Activated CD4-positive, CD25-positive, alpha-beta regulatory T cell (primary cell): ENCODE measurements at places on chromosomes 6 and 20.

DNA sequence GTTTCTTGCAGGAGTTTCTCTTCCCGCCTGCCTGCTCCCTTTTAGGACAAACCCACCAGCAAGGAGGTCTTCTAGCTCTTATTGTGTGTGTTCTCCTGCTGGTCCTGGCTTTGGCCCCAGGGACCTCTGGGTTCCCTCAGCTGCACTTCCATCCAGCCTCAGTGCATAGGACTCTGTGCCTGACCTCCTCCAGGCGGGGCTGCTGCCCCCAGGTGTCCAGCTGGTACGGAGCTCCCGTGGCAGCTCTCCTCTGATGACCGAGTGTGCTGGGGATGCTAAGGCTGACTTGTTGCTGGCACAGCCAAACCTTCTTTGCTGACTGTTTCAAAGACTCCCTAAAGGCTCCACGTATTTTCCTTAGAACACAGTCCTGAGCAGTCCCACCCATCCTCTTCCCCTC lies 167.6 kb upstream of the PROKR2 start:
- no peak for DNase-seq

DNA sequence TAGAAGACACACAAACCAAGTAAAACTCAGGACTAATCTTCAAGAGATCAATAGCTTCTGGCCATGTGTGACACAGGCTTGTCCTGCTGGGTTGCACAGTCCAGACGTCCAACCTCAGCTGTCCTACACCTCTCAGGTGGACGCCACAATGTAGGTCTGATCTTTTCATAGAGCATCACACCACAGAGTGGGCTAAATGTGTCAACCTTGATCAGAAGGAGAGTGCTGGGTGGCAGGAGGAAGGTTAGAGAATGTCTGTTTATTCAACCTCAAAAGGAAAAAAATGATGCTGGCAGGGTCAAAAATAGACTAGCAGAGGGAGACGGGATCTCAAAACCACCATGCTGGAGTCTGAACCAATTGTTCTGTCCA lies 41.7 kb downstream of the GFOD1 start:
- DNase-seq: no peak

DNA sequence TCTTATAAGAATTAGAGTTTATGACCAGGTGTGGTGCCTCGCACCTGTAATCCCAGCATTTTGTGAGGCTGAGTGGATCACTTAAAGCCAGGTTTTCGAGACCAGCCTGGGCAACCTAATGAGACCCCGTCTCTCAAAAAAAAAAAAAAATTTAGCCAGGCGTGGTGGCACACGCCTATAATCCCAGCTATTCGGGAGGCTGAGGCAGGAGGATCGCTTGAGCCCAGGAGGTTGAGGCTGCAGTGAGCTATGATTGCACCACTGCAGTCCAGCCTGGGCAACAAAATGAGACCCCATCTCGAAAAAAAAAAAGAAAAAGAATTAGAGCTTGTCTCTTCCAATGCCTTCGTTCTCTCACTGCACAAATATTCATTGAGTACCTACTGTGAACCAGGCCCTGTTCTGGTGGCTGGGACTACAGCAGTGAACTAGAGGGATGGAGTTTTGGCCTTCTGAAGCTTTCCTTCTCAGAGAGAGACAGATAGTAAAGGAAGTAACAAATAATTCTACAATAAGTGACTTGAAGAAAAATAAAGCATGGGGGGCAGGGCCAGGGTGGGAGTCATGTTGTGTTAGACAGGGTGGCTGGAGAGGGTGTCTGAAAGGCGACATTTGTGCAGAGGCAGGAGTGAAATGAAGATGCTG lies 56.4 kb downstream of the HNF4A start:
- no peak for DNase-seq

- no peak for DNase-seq
Observed at GRCh38 chr6:53628354-53629119, 37.0 kb downstream of the KLHL31 start.

- no peak for DNase-seq
Observed at GRCh38 chr20:47620808-47621805, 119.4 kb downstream of the NCOA3 start.

- no peak for DNase-seq
Observed at GRCh38 chr20:56359212-56360132, 698 bp downstream of the FAM210B start.

DNA sequence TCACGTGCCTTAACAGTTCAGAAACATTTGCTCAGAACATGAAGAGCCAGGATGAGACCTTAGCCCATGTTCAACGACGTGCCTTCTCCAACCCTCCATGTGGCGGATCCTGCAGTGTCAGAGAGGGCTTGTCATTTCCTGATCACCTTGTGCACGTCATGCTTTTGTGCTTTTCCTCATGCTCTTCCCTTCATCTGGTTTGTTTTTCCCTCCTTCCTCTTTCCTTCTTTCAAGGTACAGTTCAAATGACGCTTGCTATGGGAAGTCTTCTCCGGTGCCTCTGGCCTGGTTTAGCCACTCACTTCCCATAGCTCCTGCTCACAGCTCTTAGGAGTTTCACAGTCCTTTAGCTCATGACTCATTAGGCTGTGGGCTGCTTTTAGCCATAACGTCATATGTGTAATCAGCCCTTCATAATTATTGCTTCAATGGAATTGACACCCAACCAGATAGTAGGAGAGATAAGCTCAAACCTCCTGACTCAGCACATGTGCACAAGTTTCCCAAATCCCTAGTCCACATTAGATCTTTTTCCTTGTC lies 102.7 kb upstream of the CNKSR3 start:
- no peak for DNase-seq

- DNase-seq: no peak
Observed at GRCh38 chr20:33474963-33475362, 14.9 kb upstream of the CBFA2T2 start.

DNA sequence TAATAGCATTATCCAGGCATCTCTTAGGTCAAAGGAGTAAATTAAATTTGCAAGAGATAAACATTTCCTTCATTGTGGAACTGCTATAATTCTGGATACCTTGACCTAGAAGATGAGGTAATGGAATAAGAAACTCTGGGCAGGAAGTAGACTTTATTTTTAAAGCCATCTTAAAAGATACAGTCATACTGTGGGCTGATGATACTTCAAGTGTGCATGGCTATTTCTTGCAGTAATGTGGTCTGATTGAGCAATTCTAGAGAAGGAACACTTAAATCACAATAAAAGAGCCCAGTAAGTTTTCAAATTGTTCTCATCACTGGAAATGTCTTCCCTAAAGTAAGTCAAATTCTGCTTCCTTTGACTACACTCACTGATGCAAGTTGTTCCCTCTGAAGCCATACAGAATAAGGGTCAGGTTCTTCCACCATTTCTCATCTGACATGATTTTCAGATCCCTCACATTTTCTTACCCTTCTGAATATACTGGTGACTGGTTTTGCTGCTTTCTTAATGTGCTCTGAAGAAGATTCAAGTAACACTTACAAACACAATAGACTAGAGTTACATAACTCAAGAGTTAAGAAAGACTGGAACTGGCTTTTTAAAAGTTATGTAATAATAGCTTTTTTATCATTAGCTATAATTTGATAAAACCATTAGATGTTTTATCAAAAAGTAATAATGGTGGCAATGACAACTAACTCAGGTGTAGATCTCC lies 62.6 kb upstream of the TMEM244 start:
- DNase-seq: no peak

DNA sequence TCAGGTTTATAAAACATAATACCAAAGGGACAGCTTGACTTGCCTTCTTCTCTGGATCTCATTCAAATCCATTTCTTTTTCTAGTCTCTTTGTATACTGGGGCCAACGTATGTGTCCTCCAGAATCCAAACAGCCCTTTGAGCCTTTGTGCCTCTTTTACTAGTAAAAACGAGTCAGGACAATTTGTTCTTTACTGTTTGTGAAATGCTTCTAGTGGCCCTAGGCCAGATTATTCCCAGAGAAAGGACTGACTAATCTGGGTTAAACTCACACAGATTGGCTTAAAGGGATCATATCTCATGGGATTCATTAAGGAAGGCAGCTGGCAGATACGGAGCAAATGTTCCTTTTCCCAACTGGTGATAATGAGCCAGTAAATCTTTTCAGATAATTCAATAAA lies 32.1 kb upstream of the MANEA start:
- DNase-seq: no peak

DNA sequence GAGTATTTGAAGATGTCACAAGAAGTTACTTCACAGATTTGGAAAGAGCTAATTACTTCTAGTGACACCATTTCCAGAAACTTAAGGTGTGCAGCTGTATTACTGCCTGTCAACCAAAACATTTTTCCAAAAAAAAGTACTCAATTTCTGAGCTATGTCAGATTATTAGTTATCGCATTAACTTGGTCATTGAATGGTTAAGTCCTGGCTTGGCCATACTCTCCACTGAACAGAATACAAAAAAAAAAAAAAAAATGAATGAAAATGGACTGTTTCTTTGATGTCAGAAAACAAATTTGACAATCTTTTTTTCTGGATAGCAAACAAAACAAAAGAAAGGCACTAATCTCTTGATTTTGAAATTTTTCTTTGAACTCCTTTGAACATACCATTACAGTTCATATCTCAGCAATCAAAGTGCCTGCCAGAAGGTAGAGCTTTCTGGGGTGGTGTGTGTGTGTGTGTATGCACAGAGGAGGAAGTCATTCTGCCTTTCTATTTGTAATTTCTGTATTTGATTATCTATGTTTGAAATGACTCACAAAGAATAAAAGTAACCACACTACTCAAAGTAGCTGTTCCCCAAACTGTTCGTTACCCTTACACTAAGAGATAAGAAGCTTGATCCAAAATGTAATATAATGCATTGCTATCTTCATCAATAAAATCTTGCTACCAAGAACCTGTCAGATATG lies 210.8 kb upstream of the FUT9 start:
- no peak for DNase-seq

- DNase-seq: no peak
Observed at GRCh38 chr20:23187751-23188150, 101.6 kb upstream of the CD93 start.

DNA sequence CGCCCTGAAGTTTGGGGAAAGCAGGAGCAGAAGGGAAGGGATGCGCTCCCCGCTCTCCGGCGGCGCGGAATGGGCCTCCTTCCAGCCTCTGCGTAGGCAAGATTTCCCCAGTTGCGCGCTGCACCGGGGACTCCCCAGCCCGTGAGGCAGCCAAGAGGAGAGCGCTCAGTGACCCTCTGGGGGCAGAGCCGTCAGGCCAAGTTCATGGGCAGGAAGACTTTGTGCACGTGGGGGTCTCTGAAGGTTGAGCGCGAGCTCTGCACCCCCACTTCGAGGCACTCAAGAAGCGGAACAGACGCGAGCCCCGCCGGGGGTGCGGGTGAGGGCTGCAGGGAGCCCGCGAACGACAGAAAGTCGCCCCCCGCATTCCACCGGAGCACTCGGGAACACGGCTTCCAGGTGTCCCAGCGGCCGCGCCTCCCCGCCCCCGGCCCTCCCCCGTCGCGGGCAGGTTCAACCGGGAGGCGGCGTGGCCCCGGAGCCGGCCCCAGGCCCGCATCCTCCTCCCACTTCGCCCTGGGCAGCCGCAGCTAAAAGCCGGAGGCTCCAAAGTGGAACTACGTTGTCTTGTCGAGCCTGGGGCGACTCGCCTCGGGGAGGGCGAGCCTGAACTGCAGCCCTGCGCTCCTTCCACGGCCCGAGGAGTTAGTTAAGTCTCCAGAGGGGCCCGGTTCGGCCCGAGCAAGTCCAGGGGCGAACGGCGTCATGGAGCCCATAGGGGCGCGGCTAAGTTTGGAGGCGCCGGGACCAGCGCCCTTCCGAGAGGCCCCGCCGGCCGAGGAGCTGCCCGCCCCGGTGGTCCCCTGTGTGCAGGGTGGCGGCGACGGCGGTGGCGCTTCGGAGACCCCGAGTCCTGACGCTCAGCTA lies at the start of gene PPP1R3G:
PPP1R3G (plus strand) TSS at position 561 of the 867 bp plus-strand sequence; CDS start at position 706, 145 bp downstream.
- DNase-seq: no peak

DNA sequence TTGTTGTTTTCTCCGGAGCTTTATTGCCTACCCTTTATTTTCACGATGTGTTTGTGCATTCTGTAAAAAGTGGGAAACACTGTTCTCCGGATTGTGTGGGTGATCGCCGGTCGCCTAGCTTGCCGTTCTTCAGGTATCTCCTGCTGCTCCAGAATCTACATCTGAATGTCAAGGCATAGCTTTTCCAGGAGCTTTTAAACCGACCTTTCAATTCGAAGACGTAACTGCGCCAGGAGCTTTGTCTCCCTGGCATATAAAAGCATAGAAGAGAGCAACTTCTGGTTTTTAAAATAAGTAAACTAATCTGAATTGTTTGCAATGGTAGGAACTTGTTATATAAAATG lies 96.0 kb downstream of the HFE start:
- no peak for DNase-seq
